ENCODE measurements at places on chromosomes 3 and 15.
A peak's percentile ranks its signal among the peaks of the same experiment; 100 is the strongest.

DNA sequence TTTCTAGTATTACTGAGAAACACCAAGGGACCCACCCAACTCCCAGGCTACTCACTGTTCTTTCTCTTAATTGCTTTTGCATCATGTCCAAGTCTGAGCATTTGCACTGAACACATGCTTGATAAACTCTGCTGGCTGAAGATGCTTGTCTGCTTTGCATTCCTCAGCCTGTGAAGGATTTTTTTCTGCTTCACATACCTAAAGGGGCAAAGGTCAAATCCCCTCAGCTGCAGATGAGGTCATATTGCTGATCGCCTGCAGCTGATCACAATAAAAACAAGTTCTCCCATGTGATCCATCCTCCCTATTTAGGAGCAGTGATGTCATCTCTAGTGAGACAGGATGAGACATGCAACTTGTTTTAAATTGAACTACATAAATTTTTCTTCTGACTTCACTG lies 84.6 kb upstream of the DCBLD2 start:
- no peak for DNase-seq

DNA sequence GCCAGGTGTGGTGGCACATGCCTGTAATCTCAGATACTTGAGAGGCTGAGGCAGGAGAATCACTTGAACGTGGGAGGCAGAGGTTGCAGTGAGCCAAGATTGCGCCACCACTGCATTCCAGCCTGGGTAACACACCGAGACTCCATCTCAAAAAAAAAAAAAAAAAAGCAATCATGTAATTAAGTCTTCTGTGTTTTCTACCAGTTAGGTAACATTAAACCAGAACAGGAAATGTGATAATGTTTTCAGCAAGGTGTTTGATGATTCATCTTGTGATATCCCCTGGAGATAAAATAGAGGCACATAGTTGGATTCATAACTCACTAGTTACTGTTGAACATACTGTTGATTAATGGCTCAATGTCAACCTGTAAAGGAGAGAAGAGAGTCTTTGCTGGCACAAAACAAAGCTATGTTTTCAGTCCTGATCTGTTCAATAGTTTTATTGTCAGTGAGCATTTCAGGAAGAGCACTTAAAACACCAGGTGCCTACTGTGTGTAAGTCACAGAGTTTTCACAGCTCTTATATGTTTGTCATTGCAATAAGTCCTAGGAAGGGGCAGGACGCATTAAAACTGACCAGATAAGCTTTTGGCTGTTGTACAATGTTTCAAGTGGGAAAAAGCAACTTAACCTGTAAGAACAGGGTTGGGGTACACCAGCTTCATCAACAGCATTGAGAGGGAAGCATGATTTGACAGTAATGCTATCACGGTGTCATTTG lies 19.5 kb downstream of the DNAJB11 start:
- DNase-seq: no peak

DNA sequence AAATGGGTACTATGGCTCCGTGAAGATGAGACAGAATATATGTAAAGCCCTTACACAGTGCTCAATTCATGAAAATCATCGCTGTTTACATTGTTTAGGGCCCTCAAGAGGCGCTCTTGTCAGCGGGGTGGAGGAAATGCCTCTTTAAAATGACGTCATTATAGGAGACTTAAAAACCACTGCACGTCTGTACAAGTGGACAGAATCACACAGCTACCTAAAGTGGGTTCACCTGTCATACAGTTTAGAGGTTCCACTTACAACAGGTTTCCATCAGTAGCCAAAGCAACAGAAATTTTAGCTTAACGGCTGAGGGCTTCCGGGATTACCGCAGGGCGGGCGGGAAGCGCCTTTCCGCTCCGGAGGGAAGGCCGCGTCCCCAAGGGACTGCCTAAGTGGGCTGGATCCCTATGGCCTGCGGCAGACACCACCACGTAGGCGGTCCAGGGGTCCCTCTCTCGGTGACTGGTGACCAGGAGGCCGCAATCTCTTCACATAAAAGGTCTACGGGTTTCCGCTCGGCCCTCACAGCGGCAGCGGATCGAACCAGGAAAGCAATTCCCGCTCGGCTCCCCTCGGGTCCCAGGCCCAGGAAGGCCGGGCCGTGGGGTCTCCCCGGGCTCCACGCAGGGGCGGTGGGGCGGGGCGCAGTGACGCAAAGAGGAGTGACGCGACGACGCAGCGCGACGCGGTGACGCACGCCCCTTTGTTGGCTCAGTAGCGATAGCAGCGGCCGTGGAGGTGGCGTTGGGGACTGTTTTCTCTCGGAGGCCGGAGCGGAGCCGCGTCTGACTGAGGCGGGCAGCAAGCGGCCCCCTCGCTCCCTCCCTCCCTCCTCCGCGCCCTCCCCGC lies at the start of gene ARIH1:
Gene ARIH1 (plus strand): TSS at position 717 of the 852 bp plus-strand sequence. CDS start 310 bp downstream, outside the sequence.
- peak; percentile 97 for DNase-seq

DNA sequence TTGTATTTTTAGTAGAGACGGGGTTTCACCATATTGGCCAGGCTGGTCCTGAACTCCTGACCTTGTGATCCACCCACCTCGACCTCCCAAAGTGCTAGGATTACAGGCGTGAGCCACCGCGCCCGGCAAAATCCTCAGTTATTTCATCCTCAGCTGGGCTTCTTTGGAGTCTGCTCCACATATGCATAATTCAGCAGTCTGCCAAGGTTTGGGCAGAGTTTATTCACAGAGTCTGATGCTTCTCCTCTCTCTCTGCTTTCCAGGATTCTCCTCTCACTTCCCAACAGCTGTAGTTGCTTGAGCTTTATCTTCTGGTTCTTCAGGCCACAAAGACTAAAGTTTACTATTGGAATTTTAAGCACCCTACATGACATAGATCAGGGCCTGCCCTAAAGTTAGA lies 8.2 kb downstream of the ZNF106 start:
- no peak for DNase-seq

GRCh38 chr3:51340013-51340829 lies 44.9 kb upstream of the MANF start:
- DNase-seq: no peak

GRCh38 chr3:29700256-29700655 lies 419.4 kb downstream of the RBMS3 start:
- DNase-seq: no peak

DNA sequence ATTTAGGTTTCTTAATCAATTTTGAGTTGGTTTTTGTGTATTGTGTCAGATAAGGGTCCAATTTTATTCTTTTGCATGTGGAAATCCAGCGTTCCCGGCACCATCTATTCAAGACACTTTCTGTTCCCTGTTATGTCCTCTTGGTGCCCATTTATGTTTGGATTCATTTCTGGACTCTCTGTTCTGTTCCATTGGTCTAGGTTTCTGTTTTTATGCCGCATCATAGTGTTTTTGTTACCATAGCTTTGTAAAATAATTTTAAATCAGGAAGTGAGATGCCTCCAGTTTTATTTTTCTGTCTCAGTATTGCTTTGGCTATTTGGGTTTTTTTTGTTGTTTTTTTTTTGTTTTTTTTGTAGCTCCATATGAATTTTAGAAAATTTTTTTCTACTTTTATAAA lies 97.1 kb downstream of the LRRC28 start:
- DNase-seq: no peak

- DNase-seq: no peak
These were observed 15.3 kb upstream of the TBC1D21 start for GRCh38 chr15:73858062-73858461.

GRCh38 chr15:39592500-39592899 lies 11.6 kb downstream of the THBS1 start:
- DNase-seq: no peak

DNA sequence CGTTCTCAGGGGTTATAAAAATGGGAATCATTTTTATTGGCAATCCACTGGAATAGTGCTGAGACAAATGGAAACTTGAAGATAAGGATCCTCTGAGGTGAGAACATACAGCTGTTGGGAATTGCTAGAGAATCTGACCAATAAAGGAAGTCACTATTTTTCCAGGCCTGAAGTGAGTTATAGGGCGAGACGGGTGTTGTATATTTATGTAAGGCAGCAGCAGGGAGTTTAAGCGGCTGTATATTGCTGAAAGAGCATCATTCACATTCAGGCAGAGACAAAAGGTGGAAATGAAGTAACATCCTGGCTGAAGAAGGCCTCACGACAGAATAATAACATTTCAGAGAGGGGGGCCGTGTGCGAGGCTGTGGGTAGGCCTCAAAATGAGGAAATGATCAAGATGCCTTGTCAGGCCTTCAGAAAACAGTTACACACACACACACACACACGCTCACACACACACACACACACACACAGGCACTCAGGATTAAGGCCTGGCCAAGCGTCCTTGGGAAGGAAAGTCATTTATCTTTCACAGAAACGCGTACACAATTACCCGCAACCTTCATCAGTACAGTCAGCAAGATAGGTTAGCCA lies 964.9 kb upstream of the NR2F2 start:
- no peak for DNase-seq

DNA sequence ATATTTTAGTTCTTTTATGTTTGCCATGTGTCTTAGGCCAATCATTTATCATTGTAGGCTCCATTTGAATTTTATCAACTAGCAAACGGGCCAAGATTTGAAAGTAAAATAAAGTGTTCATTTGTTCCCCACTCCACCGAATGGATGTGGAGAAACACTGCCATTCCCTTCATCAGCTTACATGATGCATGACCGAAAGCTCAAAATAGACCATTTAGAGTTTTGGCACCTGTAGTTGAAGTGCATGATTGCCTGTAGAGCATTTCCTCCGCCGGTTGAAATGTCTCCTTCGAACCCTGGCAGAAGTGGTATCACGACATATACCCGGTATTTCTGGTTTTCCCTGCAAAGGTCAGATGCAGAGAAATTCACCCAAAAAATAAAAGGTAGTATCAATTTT lies 165.6 kb downstream of the PLD1 start:
- DNase-seq: no peak

GRCh38 chr15:48530528-48530927 lies 115.0 kb downstream of the FBN1 start:
- no peak for DNase-seq

DNA sequence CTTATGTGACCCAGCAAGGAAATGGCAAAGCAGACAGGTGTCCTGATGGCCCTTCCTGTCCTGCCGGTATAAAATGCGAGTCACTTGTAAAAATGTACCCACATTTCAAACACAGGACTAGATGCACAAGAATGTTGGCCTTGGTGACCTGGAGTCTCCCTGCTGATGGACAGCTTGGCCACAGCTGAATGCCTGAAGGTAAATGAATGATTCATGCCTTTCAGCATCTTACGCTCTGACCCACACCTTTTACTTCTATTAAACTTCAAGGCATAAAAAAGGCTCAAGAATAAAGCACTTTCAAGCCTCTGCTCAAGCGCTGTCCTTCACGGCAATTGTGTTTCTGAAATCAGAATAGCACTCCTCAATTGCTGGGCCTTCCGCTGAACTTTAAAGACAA lies 228.0 kb upstream of the SLCO3A1 start:
- DNase-seq: no peak

GRCh38 chr3:167406876-167407492 lies 26.9 kb upstream of the ZBBX start:
- DNase-seq: peak; percentile 6

DNA sequence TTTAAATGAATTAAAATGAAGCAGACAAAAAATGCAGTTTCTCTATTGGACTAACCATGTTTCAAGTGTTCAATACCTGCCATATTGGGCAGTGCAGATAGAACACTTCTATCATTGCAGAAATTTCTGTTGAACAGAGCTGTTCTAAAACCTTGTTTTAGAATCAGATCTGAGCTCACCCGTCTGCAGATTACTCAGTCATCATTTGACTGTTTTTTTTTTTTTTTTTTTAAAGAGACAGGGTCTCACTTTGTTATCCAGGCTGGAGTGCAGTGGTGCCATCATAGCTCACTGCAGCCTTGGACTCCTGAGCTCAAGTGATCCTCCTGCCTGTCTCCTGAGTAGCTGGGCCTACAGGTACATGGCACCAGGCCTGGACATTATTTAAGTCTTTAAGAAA lies 128.7 kb downstream of the APBA2 start:
- no peak for DNase-seq

DNA sequence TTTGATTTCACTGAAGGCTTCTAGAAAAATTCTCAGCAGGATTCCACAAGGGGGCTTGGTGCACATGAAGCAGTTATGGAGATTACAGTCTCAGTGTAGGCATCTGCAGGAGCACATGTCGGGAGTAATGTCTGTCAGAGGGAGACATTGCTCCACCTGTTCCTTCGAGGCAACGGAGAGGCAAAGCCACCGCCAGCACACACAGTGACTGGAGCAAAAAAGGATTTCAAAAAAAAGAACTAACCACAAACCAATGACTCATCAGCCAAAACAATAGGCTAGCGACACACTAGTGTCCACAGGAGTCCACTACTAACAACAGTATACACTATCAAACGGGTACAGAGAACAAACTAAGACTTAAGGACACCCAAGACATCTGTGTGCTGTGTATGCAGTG lies 68.9 kb downstream of the NPTN start:
- DNase-seq: no peak

DNA sequence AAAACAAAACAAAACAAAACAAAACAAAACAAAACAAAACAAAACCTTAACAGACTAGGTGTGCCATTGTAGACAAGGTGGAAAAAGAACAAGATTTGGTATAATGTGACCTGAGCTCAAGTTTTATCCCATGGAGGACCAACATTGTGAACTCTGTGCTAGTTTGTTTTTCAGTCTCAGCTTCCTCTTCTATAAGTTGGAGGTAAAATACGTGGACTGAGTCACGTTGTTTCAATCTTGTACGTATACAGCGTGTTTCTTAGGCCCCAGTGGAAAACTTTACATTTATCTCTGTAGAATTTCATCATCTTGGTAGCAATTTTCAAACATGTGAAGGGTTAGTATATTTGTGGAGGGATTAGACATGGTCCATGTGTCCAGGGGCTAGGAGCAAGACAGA lies 261.6 kb downstream of the CD47 start:
- DNase-seq: no peak

- DNase-seq: no peak
These were observed 66.7 kb upstream of the GOLGA8B start for GRCh38 chr15:34650177-34650576.

- no peak for DNase-seq
These were observed 37.3 kb upstream of the TTC14 start for GRCh38 chr3:180564676-180565075.

DNA sequence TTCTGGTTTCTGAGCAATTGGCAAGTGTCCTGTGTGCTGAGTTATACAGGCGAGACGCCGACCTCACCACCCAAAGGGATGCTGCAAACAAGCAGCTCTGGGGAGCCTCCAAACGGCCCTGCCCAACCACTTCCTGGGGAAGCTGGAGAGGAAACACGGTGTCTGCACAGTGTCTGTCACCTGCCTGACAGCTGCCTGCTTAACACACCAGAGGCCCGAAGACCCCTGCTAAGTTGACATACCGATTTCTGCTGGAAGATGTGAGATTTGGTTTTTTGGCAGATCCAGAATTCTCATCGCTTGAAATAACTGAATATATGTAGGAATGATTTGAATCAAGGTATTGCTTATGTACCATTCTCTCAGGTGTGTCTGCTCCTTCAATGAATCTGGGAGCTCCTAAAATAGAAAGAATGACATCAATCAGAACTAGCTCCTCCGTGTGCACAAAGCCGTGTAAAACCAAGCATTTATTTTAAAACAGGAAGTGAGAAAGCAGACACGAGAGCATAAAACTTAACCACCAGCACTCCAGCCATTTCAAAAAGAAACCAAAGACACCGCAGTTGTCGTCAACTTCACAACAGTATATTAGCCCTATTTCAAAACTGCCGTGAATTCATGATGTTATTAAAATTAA lies 27.2 kb downstream of the LRRC2 start:
- peak; percentile 75 for DNase-seq

GRCh38 chr3:32557640-32558352 lies 12.9 kb downstream of the DYNC1LI1 start:
- no peak for DNase-seq

All from activated CD4-positive, alpha-beta T cell treated with anti-CD3 and anti-CD28 coated beads for 48 hours (primary cell).